T-helper 2 cell treated with Interferon-gamma antibody and Interleukin-4, amounts not matched to agents 100 ng/mL and 5 ng/mL, for 36 hours (primary cell): ENCODE measurements at places on chromosomes 4 and X. TPM values are rescaled to one million over a fixed set of nuclear protein-coding genes. Genes with fewer than 3 reads are reported as not detected.

The RIBC1 gene
- total RNA-seq = 0.61 and 0.68 TPM in 2 replicates

The POU4F2 gene
- not detected in 2 replicates for total RNA-seq

The PRRG3 gene
- total RNA-seq = not detected in 2 replicates

The ANXA3 gene
- total RNA-seq = 0.75 and 1.5 TPM in 2 replicates

The CENPVL2 gene
- total RNA-seq = not detected in 2 replicates

The MAGEA9B gene
- total RNA-seq = not detected in 2 replicates

The TMPRSS11B gene
- not detected in 2 replicates for total RNA-seq

The CYP2U1 gene
- total RNA-seq = 1.9 TPM in 2 replicates

The REELD1 gene
- total RNA-seq = 0.09 TPM in 1 of 2 replicates, not detected in the other
